ENCODE measurements at places on chromosomes 13 and 19.

DNA sequence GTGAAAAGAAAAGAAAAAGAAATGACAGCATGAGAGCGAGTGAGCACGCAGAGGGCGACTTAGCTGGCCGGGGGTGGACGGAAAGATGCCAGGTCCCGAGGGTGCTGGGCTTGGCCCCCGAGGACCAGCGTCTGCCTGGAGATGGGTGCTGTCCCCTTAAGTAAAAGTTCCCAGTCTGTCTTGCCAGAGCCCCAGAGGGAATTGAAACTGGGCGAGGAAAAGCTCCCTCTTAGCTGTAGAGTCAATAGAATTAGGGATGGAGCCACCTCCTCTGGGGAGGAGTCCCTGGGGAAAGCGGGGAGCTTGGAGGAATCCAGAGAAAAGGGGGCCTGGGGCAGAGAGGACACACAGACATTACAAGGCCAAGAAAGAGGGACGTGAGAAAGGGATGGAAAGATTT, 13.3 kb downstream of the BCAM start:
- no peak for DNase-seq

- no peak for DNase-seq
Measured at GRCh38 chr13:67120872-67121531, 109.1 kb downstream of the PCDH9 start.

GRCh38 chr13:66577358-66577757, 652.8 kb downstream of the PCDH9 start:
- no peak for DNase-seq

- no peak for DNase-seq
Measured at GRCh38 chr19:33193865-33194362, at the start of gene LRP3. Gene LRP3 (plus strand): TSS chr19:33194330. CDS start chr19:33194786, 456 bp downstream.

DNA sequence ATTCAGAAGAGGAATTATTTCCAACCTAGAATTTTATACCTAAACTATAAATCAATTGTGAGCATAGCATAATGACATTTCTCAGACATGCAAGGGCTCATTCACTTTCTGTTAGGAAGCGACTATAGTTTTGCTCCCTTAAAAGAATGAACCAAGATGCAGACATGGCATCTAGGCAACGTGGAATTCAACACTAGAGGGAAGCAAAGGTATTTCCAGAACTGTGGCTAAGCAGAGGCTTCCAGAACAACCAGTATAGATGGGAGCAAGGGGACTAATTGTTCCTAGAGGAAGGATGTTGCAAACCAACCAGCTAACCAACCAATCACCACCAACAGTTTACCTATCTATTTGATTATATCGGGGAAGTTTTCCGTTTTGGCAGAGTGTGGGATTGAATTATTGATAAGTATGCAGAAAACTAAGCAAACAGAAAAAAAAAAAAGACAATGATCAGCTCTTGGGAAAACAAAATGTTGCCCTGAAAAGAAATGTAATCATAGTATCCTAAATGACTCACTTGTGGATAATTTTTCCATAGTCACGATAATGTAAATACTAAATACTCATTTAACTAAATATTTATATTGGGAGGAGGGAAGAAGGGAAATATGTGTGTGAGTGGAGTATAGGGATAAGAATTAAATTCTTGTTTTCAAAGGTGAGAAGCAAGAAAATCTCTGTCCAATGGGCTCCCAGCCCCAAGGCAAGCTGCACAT, 21.1 kb downstream of the ARL11 start:
- DNase-seq = no peak

DNA sequence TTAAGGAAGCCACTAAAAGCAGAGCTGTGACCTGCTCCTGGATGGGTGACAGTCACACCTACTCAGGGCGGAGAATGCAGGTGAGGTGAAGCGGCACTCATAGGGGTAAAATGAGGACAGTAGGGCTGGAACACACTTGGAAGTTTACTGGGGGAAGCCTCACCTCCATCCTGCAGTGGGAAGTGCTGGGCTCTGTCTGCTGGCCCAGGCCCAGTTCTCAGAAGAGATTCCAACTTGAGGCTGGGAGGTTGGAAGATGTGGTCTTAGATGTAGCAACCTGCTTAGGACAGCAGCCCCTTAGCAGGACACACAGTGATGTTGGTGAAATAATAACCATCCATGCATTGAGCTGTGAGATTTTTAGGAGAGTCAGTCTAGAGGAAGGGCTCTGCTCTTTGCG, 4.6 kb downstream of the MEDAG start:
- no peak for DNase-seq

DNA sequence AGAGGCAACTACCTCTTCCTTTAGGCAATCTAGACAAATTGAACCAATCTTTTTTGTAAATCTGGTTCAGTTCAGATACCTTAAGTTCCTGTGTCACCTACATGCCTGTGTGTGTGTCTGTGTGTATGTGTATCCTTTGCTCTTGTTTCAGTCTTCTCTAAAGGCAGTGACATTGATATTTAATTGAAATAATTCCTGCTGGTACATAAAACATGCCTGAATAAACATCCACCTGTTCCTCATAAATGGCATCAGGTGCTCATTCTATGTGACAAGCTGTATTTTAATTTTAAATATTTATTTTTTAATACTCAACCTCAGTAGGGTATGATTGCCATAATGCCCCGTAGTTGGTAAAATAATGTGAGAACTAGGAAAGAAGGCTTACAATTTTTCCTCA, 1606.4 kb upstream of the PRR20A start:
- DNase-seq = no peak

DNA sequence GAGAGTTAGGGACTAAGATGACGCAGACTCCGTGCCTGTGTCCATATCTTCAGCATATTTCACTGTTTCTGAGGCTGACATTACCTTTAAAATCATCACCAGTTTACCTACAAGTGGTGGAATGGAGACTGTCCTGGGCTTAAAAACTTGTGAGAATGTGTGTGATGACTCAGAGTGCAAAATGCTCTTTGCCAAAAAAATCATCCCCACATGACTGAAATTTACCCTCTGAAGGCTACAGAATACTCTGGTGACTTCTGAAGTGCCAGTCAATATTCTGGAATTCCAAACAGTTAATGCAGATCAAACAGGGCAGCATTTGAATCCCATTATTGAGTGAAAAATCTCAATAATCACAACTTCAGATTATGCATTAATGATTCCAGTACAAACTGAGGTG, 901.4 kb downstream of the EFNB2 start:
- no peak for DNase-seq

GRCh38 chr13:45733361-45733760, 31.2 kb downstream of the CBY2 start:
- no peak for DNase-seq

- no peak for DNase-seq
Measured at GRCh38 chr13:99199541-99200431, 868 bp upstream of the UBAC2 start.

- DNase-seq = no peak
Measured at GRCh38 chr13:67229481-67230403, at the start of gene PCDH9. Gene PCDH9 (minus strand): TSS chr13:67230336. CDS start chr13:67228440, 1,896 bp downstream.

DNA sequence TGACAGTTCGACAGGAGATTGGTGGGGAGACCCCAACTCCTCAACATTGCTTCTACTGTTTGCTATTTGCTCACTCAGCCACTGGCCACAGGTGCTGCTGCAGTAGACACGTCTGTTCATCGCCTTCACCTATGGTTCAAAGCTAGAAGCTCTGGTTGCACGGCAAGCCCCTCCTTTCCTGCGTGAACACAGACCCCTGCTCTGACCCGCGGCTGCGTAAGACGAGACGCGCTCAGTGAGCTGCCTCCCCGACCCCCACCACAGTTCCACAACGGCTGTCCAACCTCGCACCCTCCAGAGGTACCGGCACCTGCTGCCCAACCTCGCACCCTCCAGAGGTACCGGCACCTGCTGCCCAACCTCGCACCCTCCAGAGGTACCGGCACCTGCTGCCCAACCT, 6.8 kb downstream of the RASA3 start:
- DNase-seq = no peak

DNA sequence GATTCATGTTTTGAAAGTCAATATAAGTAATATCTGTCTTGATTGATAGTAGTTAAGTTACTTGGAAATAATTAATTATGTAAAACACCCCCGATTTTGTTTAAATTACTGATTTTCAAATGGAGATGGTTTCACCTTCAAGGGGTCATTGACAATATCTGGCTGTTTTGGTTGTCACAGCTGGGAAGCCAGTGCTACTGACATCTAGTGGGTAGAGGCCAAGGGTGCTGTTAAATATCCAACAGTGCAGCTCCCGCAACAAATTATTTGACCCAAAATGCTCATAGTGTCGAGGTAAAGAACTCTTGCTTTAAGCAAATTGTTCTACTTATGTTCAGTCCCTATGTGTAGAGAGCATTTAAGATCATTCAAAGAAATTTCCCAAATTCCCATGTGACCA, 50.6 kb upstream of the PCDH20 start:
- no peak for DNase-seq

DNA sequence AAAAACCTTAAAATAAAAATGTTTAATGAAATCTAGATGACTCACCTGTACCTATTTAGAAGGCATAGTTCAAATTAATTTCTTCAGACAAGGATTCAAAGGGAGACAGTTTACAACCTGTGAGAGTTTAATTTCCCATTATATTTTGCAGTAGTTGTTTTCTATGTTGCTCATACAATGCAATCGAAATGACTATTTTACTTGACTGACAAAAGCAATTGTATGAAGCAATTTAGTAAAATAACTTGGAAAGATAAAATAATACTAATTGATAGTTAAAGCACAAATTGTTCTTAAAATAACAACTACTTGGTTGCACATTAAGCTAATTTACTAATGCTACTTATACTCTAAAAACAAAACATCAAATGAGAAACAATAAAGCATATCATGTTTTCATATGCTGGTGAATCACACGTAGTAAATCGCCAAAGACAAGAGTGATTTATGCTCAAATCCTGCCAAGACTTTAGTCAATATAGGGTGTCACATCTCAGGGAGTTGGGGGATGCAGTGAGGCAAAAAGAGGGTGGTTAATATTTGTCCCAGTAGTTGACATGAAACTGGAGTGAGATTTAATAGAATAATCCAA, 6.4 kb downstream of the DACH1 start:
- no peak for DNase-seq

DNA sequence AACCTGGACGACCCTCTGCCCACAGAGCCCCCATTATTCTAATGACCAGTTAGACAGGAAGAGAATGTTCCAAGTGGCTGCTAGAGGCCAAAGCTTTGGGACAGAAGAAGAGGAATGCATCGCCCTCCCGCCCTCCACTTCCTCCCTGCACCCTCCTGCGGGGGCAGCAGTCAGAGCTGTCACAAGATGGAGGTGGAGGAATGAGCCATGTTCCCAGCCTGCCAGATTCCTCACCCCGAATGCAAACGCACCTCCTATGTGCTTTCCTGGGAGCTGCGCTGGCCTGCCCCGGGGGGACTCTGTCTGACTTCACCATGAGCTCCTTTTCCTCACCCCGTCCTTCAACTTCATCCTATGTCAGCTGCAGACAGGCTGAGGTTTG, 1.7 kb downstream of the YJEFN3 start:
- DNase-seq = no peak

GRCh38 chr19:52099497-52100138, 4.1 kb upstream of the ZNF841 start:
- no peak for DNase-seq

- DNase-seq = no peak
Measured at GRCh38 chr13:75161804-75162203, 320.2 kb downstream of the TBC1D4 start.

DNA sequence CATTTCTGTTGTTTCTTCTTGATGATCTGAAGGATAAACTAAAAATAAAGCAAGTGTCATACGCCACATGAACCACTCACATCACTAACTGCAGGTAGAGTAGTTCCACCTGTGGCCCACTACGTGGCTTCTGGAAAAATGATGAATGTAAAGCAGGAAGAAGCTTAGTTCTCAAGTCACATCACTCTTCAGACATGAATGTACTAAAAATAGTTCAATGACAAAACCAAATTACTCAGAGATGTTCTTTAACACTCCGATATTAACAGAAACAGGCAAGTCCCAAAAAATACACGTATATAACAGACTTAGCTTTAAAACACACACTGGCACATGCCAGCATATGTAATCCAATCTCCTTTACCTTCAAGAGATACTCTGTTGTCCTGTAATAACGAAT, 21.6 kb downstream of the RAB20 start:
- no peak for DNase-seq

GRCh38 chr19:6613711-6614110, 22.8 kb upstream of the CD70 start:
- DNase-seq = no peak

- no peak for DNase-seq
Measured at GRCh38 chr13:97165502-97166425, 56.4 kb upstream of the MBNL2 start.

DNA sequence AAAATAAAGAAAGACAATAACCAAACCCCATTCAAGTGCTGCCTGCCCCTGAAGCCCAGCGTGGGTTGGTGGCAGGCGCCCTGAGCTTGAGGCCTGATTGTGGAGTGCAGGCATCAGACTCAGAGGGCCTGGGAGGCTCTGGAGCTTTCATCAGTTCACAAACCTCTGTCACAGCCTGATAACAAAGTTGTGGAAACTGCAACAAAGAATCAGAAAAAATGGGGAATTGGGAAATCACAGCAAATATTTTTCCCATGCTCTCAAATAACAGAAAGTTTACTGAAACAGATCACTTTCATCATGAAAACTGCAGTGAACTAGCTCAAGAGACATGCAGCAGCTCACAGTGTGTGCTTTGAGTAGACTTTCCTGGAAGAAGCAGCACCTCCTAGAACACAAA, 793.6 kb downstream of the UQCRFS1 start:
- no peak for DNase-seq

DNA sequence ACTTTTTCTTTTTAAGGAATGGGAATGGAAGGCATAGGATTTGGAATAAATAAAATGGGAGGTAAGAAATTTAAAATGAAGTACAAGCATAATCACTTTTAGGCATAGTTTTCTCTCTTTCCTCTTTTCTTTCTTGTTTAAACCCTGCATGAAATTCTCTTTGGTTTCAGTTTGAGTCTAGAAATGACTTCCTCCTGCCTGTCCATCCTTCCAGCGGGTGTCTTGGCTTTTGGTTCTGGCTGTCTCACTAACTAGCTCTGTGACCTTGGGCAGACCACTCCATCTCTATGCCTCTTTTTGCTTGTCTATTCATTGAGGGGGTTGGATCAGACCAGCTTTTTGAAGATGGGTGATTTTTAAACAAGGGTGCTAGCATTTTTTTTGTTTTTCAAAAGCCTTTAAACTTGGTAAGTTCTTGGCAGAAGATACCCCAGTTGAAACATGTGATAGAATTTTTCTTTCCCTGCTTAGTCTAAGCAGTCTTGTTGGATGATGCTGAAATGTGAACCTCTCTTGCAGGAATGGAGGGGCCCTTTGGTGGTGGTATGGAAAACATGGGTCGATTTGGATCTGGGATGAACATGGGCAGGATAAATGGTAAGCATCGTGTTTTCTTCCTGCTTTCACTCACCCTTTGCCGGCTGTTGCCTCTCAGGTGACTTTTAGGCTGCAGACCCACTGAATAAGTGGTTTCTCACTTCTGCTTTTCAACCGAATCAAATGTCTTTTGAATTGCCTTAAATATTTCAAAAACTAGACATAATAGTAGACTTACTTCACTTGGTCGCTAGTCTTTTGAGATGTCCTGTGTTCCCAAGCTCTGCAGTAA, 28.6 kb downstream of the PRAM1 start:
- DNase-seq = no peak

GRCh38 chr13:28355822-28356371, 139.0 kb downstream of the FLT1 start:
- no peak for DNase-seq
